ENCODE measurements at places on chromosomes 12 and 14.

- DNase-seq, result no peak
Observed at GRCh38 chr12:117857632-117858612, 110.9 kb downstream of the KSR2 start.

DNA sequence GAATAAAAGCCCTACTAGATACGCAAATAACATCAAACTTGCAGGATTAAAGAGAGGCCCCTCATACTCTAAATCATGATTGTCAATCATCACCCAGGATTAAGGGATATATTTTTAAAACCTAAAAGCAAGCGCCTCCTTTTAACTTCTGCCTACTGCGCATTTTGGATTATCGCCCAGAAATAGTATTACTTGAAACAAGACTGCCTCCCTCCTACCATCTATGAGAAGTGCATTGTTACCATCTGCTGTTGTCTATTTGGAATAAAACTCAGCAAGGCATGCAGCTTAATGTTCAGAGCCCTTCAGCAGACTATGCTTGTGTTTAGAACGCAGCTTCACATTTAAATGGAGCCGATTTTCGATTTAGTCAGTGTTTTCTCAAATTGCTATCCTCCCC lies 79.6 kb downstream of the EXOC5 start:
- DNase-seq, result no peak

- DNase-seq, result no peak
Observed at GRCh38 chr14:56199095-56199981, 81.1 kb downstream of the PELI2 start.

GRCh38 chr12:27826076-27826475 lies 46.0 kb upstream of the MANSC4 start:
- DNase-seq, result no peak

DNA sequence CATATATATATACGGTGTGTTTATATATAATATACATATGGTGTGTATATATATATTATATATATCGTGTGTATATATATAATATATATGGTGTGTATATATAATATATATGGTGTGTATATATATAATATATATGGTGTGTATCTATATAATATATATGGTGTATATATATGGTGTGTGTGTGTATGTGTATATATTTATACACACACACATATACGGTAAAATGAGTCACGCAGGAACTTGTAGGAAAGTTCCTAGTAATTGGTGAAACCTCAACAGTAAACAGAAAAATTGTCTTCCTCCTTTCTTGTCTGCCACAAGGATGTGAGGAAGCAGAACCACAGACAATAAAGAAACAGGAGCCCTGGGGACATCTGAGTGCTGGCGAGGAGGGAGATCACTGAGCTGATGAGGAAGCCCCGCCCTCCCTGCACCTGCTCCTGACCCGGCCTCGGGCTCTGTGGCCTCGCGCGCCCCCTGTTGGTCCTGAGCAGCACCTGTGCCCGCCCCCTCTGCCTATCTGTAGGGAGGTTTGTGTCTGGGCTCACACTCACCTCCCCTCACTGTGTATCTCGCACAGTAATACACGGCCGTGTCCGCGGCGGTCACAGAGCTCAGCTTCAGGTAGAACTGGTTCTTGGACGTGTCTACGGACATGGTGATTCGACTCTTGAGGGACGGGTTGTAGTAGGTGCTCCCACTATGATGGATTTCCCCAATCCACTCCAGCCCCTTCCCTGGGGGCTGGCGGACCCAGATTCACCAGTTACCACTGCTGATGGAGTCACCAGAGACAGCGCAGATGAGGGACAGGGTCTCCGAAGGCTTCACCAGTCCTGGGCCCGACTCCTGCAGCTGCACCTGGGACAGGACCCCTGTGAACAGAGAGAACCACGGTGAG lies 1079.4 kb downstream of the TMEM121 start:
- no peak for DNase-seq

DNA sequence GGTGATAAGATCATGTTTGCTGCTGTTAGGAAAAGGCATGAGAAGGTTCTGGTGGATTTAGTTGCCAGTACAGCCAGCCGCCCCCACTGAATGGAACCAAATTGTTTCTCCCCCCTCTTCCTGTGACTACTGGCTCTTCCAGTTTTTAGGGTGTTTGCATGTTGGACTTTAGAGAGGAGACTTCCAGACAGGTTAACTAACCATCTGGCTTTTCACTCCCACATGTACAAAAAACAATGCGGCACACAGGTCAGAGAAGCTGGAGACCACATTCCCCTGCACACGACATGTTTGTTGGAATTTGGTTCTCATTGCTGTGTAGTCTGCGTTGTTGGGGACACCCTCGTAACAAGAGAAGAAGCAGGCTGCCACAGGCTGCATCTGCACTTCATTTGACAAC lies 103.9 kb upstream of the TMEM132C start:
- DNase-seq, result no peak

DNA sequence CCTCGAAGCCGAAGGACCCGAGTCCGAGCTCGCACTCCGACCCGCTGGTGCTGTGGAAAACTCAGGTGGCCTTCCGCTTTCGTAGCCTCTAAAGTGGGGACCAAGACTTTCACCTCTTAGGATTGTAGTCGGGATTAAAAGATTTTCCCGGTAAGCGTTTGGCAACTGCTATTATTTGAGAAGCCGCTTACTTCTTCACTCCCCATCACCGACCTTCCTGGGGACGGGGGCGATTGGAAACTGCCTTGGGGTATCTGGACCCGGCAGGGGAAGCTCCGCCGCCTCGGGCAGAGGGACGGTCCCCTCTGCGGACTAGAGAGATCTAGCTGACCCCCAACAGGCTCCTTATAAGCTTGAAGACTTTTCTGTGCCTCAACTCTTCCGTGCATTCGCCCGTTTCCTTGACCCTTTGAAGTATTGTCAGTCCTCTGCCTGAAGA lies 659 bp downstream of the TRAFD1 start:
- no peak for DNase-seq

- DNase-seq, result no peak
Observed at GRCh38 chr12:14193639-14194038, 171.8 kb upstream of the ATF7IP start.

GRCh38 chr14:64554556-64554955 lies 4.8 kb downstream of the PPP1R36 start:
- DNase-seq, result no peak

DNA sequence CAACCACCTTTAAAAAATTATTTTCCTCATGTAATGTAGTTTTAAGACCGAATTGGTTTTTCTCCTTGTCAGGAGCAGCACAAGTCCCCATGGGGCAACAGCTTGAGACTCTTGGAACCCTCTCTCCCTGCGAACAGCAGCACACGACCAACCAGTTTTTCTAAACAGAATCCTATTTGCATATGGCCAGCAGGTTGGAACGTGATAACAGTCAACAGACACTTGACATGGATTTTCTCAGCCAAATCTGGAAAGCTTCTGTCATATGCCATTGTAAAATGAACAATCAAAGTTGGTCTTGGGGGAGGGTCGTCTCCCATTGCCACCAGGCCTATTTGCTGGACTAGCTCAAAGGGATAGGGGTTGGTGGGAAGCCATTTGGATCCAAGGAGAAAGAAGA lies 1915.0 kb upstream of the FLRT2 start:
- DNase-seq, result no peak
